ENCODE measurements at places on chromosomes 13 and 19.

DNA sequence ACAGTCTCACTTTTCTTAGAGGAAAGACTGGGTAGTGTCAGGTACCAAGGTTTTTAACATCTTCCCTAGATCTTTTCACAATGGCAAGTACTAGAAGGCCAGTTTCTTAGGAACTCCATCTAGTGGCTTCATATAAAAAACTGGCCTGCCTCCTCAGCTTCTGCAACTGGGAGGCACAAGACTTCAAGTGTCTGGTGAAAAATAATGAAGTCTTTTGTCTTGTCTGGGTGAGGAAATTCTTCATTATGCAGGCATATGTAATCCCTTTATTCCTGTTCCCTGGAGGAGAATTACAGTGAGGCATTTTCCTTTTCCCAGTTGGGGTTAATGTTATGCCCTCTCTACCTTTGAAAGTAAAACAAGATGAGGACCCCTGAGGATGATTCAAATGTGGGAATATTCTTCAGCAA is 300.5 kb downstream of the NALCN start:
- DNase-seq: peak; percentile 4

DNA sequence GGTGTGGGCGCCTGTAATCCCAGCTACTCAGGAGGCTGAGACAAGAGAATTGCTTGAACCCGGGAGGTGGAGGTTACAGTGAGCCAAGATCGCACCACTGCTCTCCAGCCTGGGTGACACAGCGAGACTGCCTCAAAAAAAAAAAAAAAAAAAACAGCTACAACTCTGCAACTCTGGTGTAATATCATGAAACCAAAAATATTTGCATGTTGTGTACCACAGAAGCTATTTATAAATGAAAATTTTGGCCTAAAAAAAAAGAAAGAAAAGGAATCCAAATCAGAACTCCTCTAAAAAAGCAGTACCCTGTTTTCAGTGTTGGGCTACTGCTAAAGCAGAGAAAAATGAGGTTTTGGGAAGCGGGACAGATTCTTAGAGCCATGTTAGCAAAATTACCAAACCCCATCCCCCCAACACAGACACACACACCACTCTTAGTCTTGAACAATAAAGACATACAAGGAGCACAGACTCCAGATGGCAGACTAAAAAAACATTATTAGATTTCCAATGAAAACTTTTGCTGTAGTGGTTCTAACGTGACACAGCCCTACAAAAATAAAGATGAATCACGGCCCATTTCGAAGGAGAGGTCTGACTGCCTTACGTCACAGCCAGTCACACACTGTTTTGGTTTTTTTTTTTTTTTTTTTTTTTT is 51.5 kb downstream of the INSR start:
- peak; percentile 63 for DNase-seq

- peak; percentile 82 for DNase-seq
Measured at GRCh38 chr13:27379694-27380641, 44.5 kb upstream of the GTF3A start.

GRCh38 chr19:56079609-56080008 is 41.5 kb downstream of the ZNF787 start:
- DNase-seq: no peak

- no peak for DNase-seq
Measured at GRCh38 chr19:18029617-18030338, 21.8 kb downstream of the ARRDC2 start.

GRCh38 chr13:49112782-49113525 is 107.2 kb upstream of the MLNR start:
- DNase-seq: peak; percentile 71

GRCh38 chr13:23021906-23022305 is 158.9 kb upstream of the SGCG start:
- DNase-seq: no peak

DNA sequence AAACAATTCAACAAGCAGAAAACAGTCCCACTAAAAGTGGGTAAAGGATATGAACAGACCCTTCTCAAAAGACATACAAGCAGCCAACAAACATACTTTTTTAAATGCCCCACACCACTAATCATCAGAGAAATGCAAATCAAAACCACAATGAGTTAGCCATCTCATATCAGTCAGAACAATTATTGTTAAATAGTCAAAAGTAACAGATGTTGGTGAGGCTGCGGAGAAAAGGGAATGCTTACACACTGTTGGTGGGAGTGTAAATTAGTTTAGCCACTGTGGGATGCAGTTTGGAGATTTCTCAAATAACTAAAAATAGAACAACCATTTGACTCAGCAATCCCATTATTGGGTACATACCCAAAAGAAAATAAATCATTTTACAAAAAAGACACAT is 8.7 kb downstream of the ZNF529 start:
- no peak for DNase-seq

DNA sequence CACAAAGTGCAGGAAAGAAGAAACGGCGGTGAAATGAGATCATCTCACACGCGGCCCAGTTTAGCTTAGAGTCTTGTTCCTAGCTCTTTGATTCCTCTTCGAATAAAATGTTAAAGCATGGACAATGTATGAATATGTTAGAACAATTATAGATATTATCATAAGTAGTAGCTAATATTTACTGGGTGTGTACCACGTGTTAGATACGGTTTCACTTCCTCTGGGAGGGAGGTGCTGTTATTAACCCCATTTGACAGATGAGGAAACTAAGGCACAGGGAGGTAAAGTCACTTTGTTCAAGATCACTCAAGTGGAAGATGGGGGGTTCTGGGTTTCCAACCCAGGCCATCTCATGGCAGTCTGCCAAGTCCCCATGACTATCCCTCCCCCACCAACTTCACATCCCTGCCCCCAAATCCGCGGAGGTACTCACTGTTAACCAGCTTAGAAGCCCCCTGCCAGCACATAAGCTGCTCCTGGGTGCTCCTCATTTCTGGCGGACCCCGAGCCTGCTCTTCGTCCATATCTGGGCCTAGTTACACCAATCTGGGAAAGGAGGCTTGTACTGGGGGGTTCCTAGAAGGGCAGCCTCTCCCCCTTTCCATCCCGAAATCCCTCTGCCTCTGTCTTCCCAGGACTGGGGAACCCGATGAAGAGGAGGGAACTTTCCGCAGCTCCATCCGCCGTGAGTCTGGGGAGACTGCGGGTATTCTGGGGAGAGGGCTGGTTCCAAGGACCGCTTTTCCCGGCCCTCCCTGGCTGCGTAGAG is 1.0 kb upstream of the FXYD7 start:
- no peak for DNase-seq

- peak; percentile 99 for DNase-seq
Measured at GRCh38 chr19:48501494-48502349, 9.9 kb downstream of the LMTK3 start.

DNA sequence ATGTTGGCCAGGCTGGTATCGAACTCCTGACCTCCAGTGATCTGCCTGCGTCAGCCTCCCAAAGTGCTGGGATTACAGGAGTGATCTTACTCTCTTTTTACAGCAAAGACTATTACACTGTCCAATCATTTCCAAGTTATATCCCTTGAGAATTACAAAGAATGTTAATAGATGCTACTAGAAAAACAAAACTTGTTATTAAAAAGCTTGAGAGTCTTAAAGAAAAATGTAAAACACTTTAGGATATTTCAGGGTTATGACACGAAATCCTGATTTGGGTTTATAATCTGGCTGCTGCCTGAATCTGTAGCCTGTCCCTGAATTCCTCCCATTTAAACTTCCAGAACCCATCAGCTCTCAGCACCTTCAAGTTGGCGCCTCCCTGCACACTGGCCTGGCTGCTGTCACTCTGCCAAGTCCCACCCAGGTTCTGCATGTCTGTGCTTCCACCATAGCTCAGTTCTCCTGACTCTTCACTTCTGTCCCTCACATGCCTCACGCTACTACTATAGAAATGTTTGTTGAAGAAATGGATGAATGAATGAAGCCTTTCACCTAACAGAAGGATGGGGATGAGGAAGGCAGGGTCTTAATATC is 55.8 kb upstream of the RFXAP start:
- DNase-seq: no peak

DNA sequence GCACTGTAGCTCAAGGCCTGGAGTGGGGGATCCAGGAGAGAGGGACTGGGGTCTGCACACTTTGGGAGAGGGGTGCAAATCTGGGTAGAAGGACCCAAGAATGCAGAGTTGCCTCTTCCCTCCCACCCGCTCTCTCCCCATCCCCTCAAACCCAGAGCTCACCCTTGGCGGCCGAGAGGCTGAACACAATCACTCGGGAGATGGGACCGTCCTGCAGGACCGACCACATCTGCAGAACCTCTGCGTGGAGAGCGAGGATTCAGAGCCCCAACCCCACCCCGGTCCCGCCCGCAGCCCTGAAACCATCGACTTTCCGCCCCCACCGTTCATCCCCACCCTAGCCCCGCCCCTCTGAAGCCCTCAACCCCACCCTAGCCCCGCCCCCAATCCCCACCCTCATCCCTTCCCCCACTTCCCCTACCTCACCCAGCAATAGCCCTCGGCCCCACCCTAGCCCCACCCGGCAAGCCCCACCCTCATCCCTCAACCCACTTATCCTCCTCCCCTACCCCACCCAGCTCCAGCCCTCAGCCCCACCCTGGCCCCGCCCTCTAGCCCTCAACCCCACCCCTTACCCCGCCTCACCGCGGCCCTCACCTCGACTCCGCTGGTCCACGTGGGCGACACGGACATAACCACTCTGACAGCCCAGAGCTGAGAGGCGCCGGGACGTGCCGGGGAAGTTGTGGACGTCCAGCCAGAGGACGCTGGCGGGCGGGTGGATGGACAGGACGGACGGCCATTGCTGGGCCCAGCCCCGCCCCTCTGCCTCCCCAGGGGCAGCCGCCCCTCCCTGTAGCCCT is 4.1 kb downstream of the KPTN start:
- no peak for DNase-seq

DNA sequence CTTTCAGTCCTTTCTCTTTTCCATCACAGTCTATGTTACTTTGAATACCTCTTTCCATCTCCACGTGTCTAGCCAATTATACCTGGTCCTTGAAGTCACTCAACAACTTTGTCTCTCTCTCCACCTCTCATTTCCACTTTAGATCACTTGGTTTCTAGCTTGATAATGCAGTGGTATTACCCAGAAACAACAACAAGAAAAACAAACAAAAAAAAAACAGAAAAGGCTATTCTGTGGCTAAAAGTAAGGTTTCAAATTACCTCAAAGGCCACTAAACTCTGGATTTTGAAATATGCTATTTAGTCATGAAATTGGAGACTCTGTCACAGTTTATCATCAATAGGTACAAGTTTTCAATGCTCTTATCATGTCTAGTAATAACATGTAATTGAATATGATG is 184.8 kb downstream of the PCDH9 start:
- DNase-seq: no peak

- DNase-seq: no peak
Measured at GRCh38 chr19:39296055-39296645, at the start of gene IFNL1. Gene IFNL1, plus strand, starts transcription at chr19:39296407. Its CDS starts 15 bp downstream, at chr19:39296422.

DNA sequence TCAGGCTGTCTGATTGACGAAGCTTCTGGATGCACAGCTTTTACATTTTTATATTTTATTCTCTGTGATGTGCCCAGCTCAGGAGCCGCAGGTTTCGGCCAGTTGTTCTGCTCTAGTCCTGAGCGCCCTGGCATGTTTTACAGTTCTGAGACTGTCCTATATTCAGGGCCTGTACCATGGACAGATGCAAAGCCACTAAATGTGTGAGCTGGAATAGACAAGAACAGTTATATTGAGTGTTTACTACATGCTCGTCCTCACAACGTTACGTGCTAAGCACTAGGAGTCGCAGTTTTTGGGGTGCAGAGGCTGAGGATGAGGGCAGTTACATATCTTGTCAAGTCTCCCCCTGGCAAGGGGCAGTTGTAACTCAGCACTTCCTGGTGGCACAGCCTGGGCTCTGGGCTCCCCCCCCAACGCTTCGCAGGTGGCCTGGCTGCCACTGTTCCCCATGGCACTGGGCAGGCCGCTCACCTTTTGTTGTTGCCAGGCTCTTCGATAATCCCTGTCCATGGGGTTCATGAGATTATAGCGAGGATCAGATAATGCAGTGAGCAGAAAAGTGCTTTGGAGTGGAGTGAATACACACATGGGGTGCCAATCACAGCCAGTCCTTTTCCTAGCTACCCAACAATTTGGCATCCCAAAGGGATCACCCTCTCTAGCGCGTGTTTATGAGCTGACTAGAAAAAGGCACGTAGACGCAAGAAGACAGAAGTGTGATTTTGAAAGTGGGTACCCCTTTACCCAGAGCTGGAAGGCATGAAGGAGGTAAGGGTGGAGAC is 23.5 kb downstream of the ARL11 start:
- DNase-seq: no peak

DNA sequence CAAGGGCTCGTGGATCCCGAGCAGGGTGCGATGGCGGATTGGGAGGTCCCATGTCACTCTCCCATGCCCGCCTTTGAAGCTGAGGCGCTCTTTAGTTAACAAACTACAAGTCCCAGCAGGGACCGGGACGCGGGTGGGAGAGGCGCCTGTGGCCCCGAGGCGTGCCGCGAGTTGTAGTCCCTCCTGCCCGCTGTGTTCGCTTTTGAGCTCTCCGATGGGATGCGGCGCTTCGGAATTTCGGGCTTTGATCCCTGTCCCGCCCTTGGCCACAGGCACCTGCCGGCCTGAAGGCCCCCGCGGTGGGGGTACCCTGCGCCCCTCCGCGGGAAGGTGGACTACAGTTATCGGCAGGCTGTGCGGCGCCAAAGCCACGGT is 11.0 kb downstream of the CYTH2 start:
- no peak for DNase-seq

DNA sequence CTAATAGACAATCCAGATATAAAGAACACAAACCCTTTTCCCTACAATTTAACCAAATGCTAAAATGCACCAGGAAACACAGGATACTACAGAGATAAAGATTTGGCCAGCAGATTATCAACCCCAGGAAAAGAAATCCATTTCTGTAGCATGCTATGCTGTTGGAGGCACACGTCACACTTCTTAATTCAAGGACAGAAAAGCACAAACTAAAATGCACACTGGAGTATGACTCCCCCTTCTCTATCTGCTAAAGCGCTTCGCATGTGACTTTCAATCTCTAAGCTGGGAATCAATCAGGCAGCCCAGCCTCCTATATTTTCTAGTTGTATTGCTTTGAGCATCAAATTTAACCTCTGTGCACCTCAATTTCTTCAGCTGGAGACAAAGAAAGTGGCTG is 22.2 kb downstream of the ABCC4 start:
- DNase-seq: no peak

GRCh38 chr19:14021474-14021873 is 6.5 kb upstream of the RLN3 start:
- DNase-seq: peak; percentile 24

DNA sequence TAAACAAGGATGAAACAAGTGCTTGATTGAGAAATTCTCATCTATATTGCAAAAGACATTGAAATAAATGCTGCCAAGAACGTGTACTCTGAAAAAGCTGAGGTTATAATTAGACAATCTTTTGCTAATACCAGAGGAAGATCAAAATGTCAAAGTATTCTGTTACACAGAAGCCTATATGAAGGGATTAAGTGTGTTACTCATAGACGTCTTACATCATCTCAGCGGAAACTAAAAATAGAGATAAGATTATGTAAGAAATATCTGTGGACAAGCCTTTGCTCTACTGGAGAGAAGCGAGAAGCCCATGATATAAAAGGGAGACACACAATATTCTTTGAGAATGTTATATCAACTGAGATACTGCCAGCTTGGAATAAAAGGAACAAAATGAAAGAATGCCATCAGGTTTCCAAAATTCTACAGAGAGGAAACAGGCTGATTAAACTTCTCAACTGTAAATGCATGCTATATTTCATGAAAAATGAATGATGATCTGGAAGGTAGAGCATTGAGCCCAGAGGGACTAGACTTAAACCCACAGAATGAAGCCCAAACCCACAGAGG is 699.0 kb downstream of the GPC5 start:
- DNase-seq: peak; percentile 71

- DNase-seq: no peak
Measured at GRCh38 chr13:30216111-30216510, 91.2 kb downstream of the KATNAL1 start.

- peak; percentile 61 for DNase-seq
Measured at GRCh38 chr19:35268536-35269437, at the start of gene USF2. Gene USF2, plus strand, starts transcription at chr19:35268962. Its CDS starts 140 bp downstream, at chr19:35269102.
